Stimulated activated CD8-positive, alpha-beta memory T cell treated with anti-CD3 and anti-CD28 coated beads, Interleukin-7, amount 100 ng/mL, for 1 hour (primary cell): ENCODE measurements at places on chromosomes 1 and 21.

DNA sequence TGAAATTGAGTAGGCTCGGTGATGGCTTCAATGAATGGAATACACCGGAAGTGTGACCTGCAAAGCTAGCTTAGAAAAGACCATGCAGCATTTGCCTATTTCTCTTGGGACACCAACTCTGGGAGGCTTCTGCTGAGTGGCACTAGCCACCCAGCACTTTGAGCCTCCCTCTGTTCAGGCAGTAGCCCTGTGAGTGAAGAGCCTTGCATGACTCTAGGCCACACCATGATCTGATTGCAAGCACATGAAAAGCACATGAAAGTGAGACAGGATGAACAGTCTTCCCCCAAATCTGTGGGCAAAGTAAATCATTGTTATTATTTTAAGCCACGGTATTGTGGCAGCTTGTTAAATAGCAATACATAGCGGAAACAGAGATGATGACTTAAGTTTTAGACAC is 2.8 kb downstream of the CD48 start:
- DNase-seq = no peak

- DNase-seq = no peak
Observed at GRCh38 chr1:33818071-33818470, 45.8 kb upstream of the HMGB4 start.

DNA sequence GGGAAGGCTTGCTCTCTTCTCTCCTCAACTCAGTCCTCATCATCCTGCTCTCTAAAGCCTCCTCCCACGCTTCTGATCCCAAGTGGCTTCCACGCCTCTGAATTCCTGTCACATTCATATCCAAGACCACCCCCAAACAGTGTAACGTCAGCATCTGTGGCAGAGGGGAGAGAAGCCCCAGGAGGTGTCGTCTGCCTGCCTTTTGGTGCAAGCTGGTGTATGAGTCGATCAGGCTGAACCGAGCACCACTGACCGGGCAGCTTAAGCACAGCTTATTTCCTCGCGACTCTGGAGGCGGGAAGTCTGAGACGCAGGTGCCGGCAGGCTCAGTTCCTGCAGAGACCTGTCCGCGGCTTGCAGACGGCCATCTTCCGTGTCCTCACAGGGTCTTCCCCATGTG is 123.8 kb upstream of the RAB4A start:
- DNase-seq = no peak

DNA sequence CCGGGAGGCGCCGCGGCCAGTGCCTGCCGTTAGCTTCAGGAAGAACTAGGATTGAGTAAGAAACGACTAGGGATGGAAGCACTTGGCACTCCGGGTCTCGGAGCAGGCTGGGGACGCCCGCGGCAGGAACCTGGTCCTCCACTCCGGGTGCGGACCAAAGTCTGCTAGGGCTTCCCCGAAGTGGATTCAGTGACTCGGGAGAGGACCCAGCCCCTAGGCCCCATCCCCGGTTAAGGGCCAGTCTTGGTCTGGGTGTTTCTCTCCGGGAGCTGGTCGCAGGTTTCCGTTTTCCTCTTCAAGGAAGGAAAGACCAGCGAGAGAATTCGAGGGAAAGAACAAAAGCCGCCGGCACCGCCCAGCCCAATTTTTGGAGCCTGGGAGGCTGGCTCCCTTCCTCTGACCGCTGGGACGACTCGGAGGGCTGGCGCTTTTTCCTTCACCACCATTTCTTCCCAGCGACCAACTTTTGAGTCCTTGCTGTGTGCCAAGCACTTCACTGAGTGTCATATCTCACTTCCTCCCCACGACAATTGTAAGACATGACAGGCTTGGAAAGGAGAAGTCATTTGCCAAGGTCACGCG is 16.8 kb upstream of the STMN1 start:
- no peak for DNase-seq

DNA sequence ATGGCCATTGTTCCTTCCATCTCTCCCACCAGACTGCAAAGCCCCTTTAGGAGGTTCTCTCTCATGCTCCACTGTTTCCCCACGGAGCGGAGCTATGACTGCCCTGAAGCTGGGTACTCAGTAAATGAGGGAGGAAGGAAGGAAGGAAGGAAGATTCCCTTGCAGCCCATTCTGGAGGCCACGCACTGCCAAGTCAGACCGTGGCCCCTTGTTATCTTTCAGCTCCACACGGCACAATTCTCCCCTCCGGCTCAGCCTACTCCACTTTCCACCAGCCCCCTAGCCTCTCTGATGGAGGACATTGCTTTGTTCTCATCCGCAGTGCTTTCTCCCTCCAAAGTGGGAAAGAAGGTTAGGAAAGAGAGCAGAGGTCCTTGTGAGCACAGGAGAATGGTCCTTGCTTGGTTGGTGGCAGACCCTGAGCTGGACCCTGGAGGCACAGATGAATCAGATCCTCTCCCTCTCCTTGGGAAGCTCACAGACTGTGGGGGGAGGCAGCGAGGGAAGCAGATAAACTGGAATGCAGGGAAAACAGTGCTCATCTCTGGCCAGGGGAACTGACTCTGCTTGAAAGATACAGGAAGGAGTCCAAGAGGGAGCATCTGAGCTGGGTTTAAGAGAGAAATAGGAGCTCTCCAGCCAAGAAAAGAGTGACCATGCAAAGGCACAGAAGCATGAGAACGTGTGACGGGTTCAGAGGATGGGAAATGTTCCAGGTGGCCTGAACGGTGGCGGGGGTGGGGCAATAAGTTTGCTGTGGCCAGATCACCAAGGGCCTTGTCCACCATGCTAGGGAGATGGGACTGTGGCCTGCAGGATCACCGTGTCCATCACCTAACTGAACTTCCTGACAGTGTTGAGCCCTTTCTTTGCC is 52.6 kb downstream of the GLIS1 start:
- no peak for DNase-seq

- DNase-seq = no peak
Observed at GRCh38 chr1:93394514-93394913, 48.8 kb downstream of the DR1 start.

- no peak for DNase-seq
Observed at GRCh38 chr21:18522181-18522972, 118.8 kb upstream of the TMPRSS15 start.

GRCh38 chr1:12095452-12096263 is 32.6 kb downstream of the TNFRSF8 start:
- DNase-seq = no peak

DNA sequence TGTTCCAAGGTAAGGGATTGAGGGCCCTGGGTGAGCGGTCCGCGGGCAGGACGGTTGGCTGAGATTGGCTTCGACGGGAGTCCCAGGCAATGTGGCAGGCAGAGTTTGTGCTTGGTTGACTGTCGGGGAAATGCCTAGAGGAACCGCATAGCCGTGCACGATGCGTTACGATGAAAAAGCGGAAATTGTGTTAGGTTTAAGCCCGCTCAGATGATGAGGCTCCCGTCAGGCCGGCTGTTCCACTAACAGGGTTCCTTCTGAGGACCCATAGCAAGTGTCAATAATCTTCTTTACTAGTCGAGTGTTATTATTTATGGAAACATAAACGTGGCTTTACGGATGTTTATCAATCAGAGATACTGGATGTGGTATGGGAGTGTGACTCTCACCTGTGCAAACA is 117.8 kb upstream of the COL6A1 start:
- no peak for DNase-seq

DNA sequence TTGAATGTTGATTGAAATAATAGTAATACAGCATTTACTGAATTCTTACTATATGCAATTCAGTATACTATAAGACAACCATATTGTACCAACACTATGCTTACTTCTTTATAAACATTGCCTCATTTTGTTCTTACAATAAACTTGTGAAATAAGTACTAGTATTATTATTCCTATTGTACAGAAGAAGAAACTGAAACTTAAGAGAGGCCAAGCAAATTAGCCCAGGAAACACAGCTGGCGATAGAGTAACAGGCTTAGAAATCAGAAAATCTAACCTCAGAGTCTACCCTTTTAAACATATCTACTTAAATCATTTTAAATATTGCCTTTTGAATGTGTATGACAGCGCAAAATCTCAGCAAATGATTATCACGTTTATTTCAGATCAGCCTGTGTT is 41.7 kb downstream of the FASLG start:
- no peak for DNase-seq

DNA sequence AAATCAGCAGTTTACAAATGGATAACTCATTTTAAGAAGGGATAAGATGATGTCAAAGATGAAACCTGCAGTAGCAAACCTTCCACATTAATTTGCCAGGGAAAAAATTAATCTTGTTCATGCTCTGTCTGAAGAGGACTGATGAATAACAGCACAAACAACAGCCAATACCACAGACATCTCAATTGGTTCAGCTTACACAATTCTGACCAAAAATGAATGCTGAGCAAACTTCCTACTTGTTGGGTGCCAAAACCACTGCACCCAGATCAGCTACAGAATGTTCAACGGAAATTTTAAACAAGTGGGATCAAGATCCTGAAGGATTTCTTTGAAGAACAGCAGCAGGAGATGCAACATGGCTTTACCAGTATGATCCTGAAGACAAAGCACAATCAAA is 98.3 kb downstream of the COQ8A start:
- DNase-seq = no peak

DNA sequence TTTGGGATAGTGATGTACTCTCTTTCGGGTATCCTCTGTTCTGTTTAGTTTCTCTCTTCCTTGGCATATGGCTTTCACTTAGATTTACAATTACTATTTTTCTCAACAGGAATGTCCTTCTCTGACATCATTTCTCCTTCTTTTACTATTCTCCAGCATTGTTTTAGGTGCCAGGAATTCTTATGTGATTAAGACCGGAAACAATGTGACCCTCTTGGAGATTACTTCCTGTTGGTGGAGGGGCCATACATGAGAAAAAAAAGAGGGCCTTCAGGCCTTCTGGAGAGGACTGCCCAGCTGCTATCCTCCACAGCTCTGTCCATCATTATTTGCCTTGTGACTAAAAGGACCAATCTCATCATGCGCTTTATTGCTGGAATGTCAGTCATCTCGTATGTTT is 50.4 kb upstream of the ADAMTS5 start:
- no peak for DNase-seq

GRCh38 chr21:34367320-34367935 is 3.6 kb downstream of the KCNE2 start:
- DNase-seq = no peak
